ENCODE measurements at places on chromosomes 11 and 22. TPM values are rescaled to one million over a fixed set of nuclear protein-coding genes. Genes with fewer than 3 reads are reported as not detected.

C11orf65 gene
- total RNA-seq = 1.2 TPM

BBOX1 gene
- 0.67 TPM for total RNA-seq

RTN4R gene
- 5.9 TPM for total RNA-seq

MAPK1 gene
- 37.1 TPM for total RNA-seq

FJX1 gene
- total RNA-seq = 6.4 TPM

IRAG1 gene
- total RNA-seq = 89.5 TPM

TSPAN18 gene
- 19.5 TPM for total RNA-seq

MMP27 gene
- not detected for total RNA-seq

HNRNPUL2 gene
- 45.8 TPM for total RNA-seq

MUC6 gene
- 7.2 TPM for total RNA-seq

HDHD5 gene
- 23.9 TPM for total RNA-seq

TYMP gene
- total RNA-seq = 72.4 TPM

KCNK7 gene
- total RNA-seq = 0.95 TPM

RAB39A gene
- total RNA-seq = 2.1 TPM

XBP1 gene
- total RNA-seq = 120 TPM

OR52E8 gene
- total RNA-seq = not detected

TYR gene
- total RNA-seq = not detected

OR8K3 gene
- total RNA-seq = not detected

MS4A15 gene
- 0.33 TPM for total RNA-seq

SULT4A1 gene
- 2.8 TPM for total RNA-seq

APOA1 gene
- total RNA-seq = 36.6 TPM

EHD1 gene
- total RNA-seq = 87.8 TPM

TUBA8 gene
- 2.7 TPM for total RNA-seq

OVOL1 gene
- total RNA-seq = not detected

BSCL2 gene
- 34.9 TPM for total RNA-seq

C11orf97 gene
- not detected for total RNA-seq

PHETA2 gene
- 5.7 TPM for total RNA-seq

RFPL1 gene
- total RNA-seq = not detected

CCDC15 gene
- 1.5 TPM for total RNA-seq

FGF19 gene
- not detected for total RNA-seq

KCTD14 gene
- total RNA-seq = 2.9 TPM

MYEOV gene
- total RNA-seq = 0.77 TPM

ADM2 gene
- total RNA-seq = 2.6 TPM

All from ovary (tissue), 10 donors.